ENCODE measurements at places on chromosomes 5 and 9.

- DNase-seq, result no peak
Observed at GRCh38 chr9:4289411-4290326, 10.2 kb downstream of the GLIS3 start.

- DNase-seq, result peak; percentile 79
Observed at GRCh38 chr9:33164138-33164809, 2.9 kb downstream of the B4GALT1 start.

- DNase-seq, result no peak
Observed at GRCh38 chr5:55413644-55414043, 105.9 kb downstream of the MTREX start.

- peak; percentile 56 for DNase-seq
Observed at GRCh38 chr5:154813736-154814135, 36.7 kb downstream of the FAXDC2 start.

GRCh38 chr5:67154556-67155206 lies 41.9 kb downstream of the CD180 start:
- no peak for DNase-seq

DNA sequence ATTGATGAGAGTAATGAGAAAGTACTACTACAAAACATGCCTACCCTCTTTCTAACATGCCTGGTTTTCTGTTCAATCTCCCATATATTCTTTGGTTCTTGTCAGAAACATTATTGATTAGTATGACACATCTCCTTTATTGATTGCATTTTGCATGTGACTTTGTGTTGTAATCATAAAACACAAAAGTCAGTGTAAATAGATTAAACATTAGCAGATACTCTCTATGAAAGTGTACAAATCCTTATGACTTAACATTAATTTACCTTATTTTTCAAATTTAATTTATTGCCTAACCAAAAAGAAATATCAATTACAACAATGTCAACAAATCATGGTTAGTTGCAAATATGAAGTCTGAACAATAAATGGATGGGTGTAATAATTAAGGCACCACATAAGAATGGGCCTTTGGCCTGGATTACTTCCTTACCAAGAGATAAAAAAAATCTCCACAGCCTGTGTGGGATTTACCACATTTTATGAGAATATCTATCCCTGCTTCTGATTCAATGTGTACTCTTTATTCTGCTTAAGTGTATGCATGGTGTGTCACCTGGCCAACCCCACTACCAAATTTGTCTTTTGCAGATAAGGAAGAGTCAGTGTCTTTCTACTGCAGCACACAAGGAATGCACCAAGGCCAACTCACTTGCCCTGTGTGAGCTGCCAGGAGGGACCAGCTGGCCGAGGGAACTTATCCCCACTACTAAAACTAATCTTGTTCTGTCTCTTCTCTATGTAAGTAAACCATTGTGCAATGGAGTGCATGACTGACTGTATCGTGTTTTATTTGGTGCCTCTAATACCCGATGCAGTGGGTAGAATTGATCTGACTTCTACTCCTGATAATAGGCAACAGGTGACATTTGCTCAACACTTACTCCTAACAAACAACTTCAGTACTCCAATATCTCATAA lies 1001.9 kb upstream of the CDH10 start:
- no peak for DNase-seq

DNA sequence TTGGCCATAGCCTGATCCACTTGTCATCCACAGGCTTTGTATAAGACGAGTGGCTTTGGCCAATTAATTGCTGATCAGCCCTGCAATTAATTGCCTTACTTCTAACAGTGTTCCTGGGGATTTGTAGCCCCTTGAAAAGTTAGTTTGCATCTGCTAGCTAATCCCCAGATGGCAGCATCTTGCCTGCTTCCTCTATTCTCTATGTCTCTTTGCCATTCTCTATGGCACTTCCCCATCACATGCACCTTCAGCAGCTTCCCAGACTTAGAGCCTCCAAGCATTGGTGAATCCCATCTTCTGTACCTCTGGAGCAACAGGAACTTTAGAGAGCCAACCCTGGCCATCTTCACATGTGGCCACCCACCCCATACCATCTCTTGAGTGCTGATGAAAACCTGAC lies 197.0 kb upstream of the DMAC1 start:
- DNase-seq, result no peak

DNA sequence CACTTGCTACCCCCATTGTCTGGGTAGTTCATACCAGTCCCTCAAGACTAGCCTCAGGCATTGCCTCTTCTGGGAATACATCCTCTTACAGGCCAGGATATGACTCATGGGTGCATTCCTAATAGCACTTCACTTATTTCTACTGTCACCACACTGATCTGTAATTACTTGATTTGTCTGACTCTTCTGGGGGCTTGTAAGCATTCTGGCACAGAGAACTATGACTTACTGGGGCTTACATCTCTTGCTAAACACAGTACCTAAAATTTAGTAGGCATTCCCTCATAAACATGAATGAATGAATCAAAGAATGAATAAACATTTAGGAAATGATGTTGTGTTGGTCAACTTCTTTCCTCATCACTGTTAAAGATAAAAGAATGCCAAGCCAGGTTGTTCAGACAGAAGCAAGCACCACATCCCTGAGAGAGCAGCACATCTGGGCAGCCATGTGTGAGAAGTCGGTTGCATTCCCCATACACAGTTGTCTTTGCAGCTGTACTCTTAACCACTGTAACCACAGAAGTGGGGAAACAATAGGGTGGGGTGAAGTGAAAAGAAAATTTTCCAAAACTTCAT lies 27.6 kb downstream of the IL7R start:
- no peak for DNase-seq
